ENCODE measurements at places on chromosomes 2 and 18.

- no peak for DNase-seq
Observed at GRCh38 chr2:227161947-227162346, 2.1 kb downstream of the COL4A4 start.

DNA sequence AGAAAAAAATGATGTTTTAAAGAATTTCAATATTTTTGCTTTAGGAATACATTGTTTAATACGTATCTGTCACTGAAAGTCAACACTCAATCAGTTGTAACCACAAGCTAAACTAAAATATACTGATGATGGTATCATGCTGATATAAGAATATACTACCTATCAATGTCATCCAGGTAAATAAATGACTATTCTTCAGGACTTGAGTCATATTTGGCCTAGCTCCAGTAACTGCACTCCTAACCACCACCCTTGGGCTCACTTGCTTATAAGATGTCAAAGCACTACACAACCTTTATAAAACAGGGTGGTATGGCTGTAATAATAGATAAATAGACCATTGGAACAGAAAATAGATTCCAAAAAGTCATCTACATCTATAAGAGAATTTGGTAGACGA lies 48.8 kb downstream of the RND3 start:
- no peak for DNase-seq

- no peak for DNase-seq
Observed at GRCh38 chr2:170716851-170717598, 1.9 kb downstream of the SP5 start.

DNA sequence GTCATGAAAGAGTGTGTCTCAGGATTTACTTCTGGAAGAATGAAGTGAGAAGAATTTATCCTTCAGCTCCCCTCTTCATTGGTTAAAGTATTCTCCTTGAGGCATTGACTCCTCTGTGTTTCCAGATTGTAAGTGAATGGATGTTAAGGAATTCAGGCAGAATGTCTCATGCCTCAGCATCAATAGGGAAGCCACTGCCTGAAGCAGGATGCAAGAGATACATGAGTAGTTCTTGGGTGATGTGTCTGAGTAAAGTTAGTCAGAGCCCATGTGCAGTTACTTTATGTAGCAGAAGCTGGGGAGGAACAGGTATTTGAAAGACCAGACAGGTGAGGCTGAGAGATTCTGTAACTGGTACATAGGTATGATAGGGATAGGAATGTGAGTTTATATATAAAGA lies 34.0 kb upstream of the TMEFF2 start:
- no peak for DNase-seq

DNA sequence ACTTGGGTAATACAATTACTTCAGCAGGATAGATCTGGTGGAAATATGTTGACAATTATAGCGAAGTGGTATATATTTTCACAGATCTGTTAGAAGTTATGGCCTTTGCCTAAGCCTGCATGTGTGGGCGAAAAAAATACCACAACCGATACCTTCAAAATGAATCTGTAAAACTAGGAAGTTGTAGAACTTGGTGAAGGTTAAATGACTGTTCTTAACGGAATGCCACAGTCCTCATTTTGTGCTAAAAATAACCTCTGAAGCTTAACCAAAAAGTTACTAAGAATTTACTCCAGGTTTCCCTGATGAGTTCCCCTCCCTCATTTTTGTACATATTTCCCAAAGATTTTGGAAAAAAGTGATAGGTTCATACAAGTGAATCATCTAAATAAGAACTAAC lies 550.7 kb downstream of the THSD7B start:
- no peak for DNase-seq

DNA sequence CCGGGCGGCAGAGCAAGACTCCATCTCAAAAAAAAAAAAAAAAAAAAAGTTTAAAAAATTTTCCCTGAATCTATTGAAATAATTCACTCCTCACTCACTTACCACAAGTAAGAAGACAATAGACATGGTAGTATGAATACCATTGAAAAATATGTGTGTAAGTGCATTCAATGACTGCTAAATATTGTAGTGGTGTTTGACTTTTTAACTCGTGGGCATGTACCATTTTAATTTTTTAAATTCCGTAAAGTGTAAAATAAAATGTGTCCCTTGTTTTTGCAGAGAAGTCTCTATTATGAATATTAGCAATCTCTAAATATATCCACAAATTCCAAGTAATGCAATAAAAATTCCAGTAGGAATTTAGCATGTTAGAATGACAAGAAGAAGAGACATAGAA lies 134.1 kb downstream of the COPS8 start:
- DNase-seq: no peak

- no peak for DNase-seq
Observed at GRCh38 chr2:197661626-197662025, 13.8 kb downstream of the RFTN2 start.

DNA sequence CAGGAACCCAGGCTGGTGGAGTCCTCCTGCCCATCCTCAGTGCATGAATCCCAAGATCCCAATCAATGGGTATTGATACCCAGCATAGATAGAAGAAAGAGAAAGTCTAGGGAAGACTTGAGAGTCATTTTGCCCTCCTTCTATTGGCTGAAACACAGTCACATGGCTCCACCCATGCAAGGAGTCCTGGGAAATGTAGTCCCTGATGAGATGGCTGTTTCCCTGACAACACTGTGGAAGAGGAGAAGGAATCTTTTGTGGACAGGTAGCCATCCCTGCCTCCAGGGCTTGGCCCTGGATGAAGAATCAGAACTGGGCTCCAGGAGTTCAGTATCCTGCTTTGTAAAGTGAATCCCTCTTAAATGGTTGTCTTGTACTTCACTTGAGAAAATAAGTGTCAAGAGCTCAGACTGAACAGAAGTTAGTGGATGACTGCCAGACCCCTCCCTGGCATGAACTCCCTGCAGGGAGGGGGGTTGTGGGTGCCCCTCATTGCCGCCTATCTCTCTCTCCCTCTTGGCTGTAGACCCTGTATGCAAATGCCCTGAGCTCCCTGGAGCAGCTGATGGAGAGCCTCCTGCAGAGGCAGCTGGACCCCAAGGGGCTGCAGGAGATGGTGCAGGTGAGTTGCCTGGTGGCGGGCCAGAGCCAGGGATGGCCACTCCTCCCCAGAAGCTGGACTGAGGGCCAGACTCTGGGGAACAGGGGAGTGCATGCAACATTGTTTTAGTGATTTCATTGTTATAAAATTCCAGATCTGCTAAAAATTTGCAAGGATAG lies 36.1 kb downstream of the MROH2A start:
- no peak for DNase-seq

DNA sequence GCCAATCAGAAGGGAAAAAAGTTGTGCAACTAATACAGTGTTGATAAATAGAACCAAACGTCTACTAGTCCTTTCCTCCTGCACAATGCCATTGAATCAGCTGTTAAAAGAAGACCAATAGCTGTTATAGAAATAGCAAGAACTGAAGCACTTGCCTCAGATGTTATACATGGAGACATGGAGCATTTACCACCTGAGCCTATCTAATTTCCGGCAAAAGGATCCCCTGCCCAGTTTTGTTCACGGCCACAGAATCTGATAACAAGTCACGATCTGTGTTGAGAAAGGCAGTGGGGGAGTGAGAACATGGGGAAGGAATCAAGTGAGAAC lies 285.4 kb downstream of the ZEB2 start:
- DNase-seq: no peak

DNA sequence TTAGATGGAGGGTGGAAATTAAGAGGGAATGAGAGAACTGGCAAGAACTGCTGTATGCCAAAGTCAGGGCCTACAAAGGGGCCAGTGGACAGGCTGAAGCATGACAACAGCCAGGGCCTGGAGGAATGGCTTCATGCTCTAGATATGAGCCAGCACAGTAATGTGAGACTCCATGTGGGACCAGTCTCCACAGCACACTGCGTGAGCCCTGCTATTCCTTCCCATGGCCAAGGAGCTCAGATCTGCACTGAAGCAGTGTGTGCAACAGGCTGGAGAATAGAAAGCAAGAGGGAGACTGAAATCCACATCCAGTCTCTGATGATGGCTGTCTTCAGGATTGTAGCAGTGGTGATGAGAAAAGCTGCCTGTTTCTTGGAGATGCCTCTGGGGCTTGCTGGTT lies 162.8 kb downstream of the TPGS2 start:
- DNase-seq: no peak

- no peak for DNase-seq
Observed at GRCh38 chr2:184113696-184114403, 484.5 kb upstream of the ZNF804A start.

DNA sequence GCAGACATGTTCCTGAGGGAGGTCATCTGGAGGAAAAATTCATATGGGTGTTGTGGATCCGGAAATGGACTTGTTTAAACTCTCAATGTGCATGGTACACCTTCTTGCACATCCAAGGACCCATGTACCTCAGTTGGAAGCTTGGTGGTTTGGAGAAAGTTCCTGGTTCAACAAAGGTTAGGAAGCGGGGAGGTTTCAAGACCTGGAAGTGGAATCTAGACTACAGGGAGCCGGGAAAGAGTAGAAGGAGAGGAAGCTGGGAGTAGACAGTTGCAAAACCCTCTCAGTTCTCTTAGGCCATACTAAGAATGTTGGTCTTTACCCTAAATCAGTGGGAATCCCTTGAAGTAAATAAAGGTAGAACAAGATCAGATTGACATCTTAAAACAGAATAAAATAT lies 209.8 kb upstream of the SPOPL start:
- no peak for DNase-seq
